SK-MEL-5 (cell line): ENCODE measurements at places on chromosomes 4 and X. TPM values are rescaled to one million over a fixed set of nuclear protein-coding genes. Genes with fewer than 3 reads are reported as not detected.

- peak; percentile 73 for DNase-seq
Measured at GRCh38 chrX:22192419-22193060, 80.2 kb upstream of the CBLL2 start.

DNA sequence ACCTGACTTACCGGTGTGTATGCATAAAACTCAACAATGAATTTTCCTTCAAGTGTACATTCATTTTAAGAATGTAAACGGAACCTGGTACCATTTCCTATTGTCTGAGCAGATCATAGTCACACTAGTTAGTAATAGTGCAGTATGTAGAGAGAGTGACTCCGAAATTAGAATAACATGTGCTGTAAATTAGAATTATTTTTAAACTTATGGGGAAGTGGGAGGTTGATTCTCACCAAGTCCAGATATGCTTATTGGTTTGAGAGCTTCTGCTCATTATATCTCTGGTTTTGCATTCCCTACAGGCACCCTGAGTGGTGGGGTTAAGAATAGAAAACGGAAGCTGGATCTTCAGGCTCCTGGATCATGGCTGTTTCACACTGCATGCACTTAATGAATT, 39.6 kb downstream of the KLF3 start:
- DNase-seq = no peak

GRCh38 chr4:76811604-76812412, 86.1 kb downstream of the SOWAHB start:
- no peak for DNase-seq

VCX2 gene
- not detected in 2 replicates for total RNA-seq

DNA sequence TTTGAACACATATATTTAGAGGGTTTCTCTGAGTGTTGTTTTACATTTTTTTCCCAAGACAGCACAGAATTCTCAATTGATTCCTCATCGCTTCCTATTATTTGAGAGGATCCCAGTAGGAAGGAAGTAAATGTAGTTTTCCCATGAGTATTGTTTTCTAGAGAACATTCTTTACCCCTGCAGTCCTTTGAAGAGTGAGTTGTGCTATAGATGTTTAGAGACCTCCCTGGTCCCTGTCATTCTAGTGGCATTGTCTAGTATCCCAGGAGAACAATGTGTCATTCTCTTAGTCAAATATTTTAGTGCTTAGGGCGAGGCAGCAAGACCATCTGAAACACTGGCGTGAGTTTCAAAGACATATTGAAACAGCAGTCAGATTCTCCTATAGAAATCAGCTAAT, 32.5 kb downstream of the SORBS2 start:
- DNase-seq = peak; percentile 6
